SJSA1 (cell line): ENCODE measurements at places on chromosomes 5 and 9.

DNA sequence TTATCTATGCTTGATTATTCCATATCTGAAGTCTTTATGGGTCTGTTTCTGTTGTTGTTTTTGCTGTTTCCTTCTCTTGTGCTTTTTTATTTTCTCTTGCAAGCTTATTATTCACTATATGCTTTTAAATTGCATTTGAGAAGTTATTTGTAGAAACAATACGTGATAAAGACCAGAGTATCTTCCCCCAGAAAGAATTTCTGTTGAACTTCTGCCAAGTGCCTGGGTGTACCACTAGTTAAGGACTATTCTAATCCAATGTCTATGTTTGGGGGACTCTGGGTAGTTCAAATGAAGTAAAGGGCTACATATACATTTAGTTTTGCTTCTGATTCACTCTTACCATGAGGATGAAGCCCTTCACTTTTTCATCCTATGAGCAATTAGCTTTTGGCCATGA, 54.3 kb downstream of the SLF1 start:
- DNase-seq, result no peak

- DNase-seq, result no peak
These were observed 46.5 kb upstream of the SETD9 start for GRCh38 chr5:56862909-56863308.

DNA sequence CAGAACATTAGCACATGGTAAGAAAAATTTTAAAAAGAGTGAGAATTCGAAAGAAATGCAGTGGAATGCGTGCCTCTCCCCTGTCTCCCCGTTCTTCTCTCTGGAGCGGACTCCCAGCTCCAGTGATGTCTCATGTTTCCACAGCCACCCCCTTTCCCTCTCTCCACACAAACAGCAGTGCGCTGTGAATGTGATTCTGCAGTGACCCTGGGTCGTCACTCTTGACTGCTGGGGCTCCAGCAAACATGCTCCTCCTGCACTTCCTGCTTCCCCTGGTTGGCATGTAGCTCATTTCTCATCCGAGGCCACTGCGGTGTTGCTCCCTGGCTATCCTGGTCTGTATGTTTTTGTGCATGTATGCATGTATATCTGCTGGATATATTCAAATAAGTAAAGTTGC, 13.3 kb downstream of the PHF2 start:
- DNase-seq, result no peak

DNA sequence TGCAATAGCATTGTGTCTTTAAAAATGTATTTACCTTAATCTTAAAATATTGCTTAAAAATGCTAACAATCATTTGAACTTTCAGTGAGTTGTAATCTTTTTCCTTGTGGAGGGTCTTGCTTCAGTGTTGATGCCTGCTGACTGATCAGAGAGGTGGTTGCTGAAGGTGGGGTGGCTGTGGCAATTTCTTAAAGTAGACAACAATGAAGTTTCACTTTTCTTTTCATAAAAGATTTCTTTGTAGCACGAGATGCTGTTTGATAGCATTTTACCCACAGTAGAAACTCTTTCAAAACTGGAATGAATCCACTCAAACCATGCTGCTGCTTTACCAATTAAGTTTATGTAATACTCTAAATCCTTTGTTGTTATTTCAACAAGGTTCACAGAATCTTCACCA, 50.8 kb downstream of the NR3C1 start:
- DNase-seq, result no peak

- DNase-seq, result peak; percentile 97
These were observed 3.4 kb downstream of the IL4 start for GRCh38 chr5:132677191-132677590.

DNA sequence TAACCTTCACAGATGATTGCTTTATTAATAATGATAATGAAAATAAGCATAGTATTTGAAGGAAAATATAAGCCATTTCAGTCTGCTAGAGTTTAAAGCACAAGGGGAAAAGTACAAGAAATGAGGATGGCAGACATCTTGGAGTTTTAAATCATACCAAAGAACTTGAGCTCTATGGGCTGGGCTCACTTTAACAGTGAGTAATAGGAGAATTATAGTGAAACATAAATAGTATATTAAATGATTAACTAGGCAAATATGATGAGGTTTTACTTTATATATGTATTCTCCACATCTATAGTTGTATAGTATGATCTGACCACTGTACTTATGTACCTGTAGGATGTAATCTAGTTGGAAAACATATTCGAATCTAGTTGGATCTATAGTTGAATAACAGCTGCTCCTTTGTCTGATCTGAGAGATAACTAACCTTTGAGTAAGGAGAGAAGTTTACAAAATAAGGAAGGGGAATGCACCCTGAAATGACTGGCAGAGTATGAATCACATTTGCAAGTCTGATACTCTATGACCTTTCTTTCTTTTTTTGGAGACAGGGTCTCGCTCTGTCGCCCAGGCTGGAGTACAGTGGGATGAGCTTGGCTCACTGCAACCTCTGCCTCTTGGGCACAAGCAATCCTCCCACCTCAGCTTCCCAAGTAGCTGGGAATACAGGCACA, 17.6 kb downstream of the MEGF9 start:
- no peak for DNase-seq

DNA sequence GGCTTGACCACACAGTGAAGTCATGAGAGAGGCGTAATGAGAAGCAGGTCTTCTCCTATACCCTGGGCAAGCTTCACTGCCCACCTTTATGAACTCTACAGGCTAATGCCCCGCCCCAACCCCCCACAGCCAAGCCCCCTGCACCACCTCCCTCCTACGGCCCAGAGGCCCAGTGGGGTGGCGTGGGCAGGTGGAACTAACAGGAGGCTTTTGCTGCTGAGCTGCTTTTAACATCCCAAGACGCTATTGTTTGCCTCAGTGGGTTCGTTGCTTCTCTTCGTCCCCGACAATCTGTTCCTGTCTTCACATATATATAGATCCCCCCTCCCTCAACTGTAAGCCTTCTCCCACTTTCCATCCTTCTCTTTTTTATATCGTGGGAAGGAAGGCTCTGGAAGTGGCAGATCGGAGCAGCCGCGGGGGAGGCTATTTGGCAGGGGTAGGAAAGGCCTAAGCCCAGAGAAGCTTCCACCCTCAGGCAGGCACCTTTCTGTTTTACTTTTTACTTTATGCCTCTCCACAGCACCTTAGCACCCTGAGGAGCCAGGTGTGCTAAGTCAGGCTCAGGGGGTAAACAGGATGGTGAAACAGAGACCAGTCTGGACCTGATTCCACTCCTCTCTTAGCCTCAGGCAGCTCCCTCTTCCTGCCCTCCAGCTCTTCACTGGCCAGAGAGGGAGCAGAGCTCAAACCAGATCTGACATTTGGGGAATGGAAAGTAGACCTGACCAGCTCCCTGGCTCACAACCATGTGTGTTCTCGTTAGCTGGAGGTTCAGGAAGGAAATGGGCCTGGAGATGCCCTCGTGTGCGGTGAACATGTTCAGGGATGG, 26.5 kb downstream of the CD74 start:
- no peak for DNase-seq
